Neural progenitor cell (in vitro differentiated cells): ENCODE measurements at places on chromosomes 5 and 9. TPM values are rescaled to one million over a fixed set of nuclear protein-coding genes. Genes with fewer than 3 reads are reported as not detected.

The GRIN3A gene
- total RNA-seq, result not detected in 2 replicates

The FUT7 gene
- not detected in 2 replicates for total RNA-seq

The GNA14 gene
- 0.15 TPM in 1 of 2 replicates, not detected in the other for total RNA-seq

The DBH gene
- not detected in 2 replicates for total RNA-seq

The PCSK5 gene
- 23.4 and 30.0 TPM in 2 replicates for total RNA-seq

The FOXI1 gene
- total RNA-seq, result 0.09 TPM in 1 of 2 replicates, not detected in the other

The IL6ST gene
- total RNA-seq, result 27.6 and 54.6 TPM in 2 replicates

The CCNI2 gene
- 0.22 TPM in 1 of 2 replicates, not detected in the other for total RNA-seq

The SLCO6A1 gene
- total RNA-seq, result 0.51 and 2.1 TPM in 2 replicates

The ARL10 gene
- 9.1 and 16.6 TPM in 2 replicates for total RNA-seq

The TAF1L gene
- total RNA-seq, result not detected in 2 replicates

The VLDLR gene
- 16.2 and 16.4 TPM in 2 replicates for total RNA-seq

The NUTM2G gene
- total RNA-seq, result not detected in 2 replicates

The SAXO1 gene
- 0.09 and 0.15 TPM in 2 replicates for total RNA-seq

The EEIG1 gene
- 8.8 and 30.8 TPM in 2 replicates for total RNA-seq

The SLC27A6 gene
- total RNA-seq, result 1.9 and 7.4 TPM in 2 replicates

The MYMK gene
- not detected in 2 replicates for total RNA-seq

The GRXCR2 gene
- total RNA-seq, result not detected in 2 replicates

The TERT gene
- total RNA-seq, result 2.4 and 14.8 TPM in 2 replicates

The PLPPR1 gene
- total RNA-seq, result 1.2 and 3.2 TPM in 2 replicates

The IRGM gene
- 0.06 TPM in 1 of 2 replicates, not detected in the other for total RNA-seq
